Endodermal cell (in vitro differentiated cells): ENCODE measurements at places on chromosomes 13 and 19. TPM values are rescaled to one million over a fixed set of nuclear protein-coding genes. Genes with fewer than 3 reads are reported as not detected.

GRCh38 chr19:43610493-43610892 lies 1.4 kb upstream of the SRRM5 start:
- no peak overlapping the region for H3K4me3 ChIP-seq
- no peak overlapping the region for H3K27ac ChIP-seq
- H3K36me3 ChIP-seq, result peaks cover 54% of the 10 kb centered on the region
- no peaks in the 10 kb centered on the region for H3K4me1 ChIP-seq
- peak; percentile 76 for DNase-seq
- H3K27me3 ChIP-seq, result no peaks in the 10 kb centered on the region

The HCN2 gene
- total RNA-seq, result 0.15 to 0.61 TPM (median 0.27 TPM) in 3 replicates

- no peaks in the 10 kb centered on the region for H3K36me3 ChIP-seq
- H3K4me1 ChIP-seq, result no peaks in the 10 kb centered on the region
- no peak overlapping the region for H3K4me3 ChIP-seq
- DNase-seq, result no peak
Observed at GRCh38 chr13:85287528-85287927, 511.7 kb downstream of the SLITRK6 start.

The ZNF486 gene
- 27.6 and 27.8 TPM in 2 replicates for total RNA-seq

- H3K36me3 ChIP-seq, result no peaks in the 10 kb centered on the region
- H3K27me3 ChIP-seq, result no peaks in the 10 kb centered on the region
- no peak overlapping the region for H3K27ac ChIP-seq
- no peak overlapping the region for H3K4me3 ChIP-seq
Observed at GRCh38 chr13:102273111-102273510, 128.7 kb downstream of the FGF14 start.

The ZNF234 gene
- 6.5 to 10.8 TPM (median 10.2 TPM) in 3 replicates for total RNA-seq

- no peak overlapping the region for H3K4me3 ChIP-seq
- no peaks in the 10 kb centered on the region for H3K36me3 ChIP-seq
Observed at GRCh38 chr19:5837761-5838352, 1.6 kb downstream of the FUT6 start.

- no peak overlapping the region for H3K27ac ChIP-seq
- H3K4me3 ChIP-seq, result peak overlapping the region; percentile 22
- peaks cover 10% of the 10 kb centered on the region for H3K4me1 ChIP-seq
- peak; percentile 83 for DNase-seq
- no peaks in the 10 kb centered on the region for H3K36me3 ChIP-seq
Observed at GRCh38 chr13:25910991-25911419, 140.8 kb downstream of the SHISA2 start.

GRCh38 chr13:48549658-48550057 lies 16.8 kb upstream of the RCBTB2 start:
- H3K4me3 ChIP-seq, result no peak overlapping the region
- H3K36me3 ChIP-seq, result no peaks in the 10 kb centered on the region
- H3K4me1 ChIP-seq, result no peaks in the 10 kb centered on the region
- no peak for DNase-seq

- no peak overlapping the region for H3K4me3 ChIP-seq
- no peaks in the 10 kb centered on the region for H3K36me3 ChIP-seq
- H3K27me3 ChIP-seq, result no peaks in the 10 kb centered on the region
- no peak overlapping the region for H3K27ac ChIP-seq
Observed at GRCh38 chr13:23288564-23288963, 107.8 kb downstream of the SGCG start.

DNA sequence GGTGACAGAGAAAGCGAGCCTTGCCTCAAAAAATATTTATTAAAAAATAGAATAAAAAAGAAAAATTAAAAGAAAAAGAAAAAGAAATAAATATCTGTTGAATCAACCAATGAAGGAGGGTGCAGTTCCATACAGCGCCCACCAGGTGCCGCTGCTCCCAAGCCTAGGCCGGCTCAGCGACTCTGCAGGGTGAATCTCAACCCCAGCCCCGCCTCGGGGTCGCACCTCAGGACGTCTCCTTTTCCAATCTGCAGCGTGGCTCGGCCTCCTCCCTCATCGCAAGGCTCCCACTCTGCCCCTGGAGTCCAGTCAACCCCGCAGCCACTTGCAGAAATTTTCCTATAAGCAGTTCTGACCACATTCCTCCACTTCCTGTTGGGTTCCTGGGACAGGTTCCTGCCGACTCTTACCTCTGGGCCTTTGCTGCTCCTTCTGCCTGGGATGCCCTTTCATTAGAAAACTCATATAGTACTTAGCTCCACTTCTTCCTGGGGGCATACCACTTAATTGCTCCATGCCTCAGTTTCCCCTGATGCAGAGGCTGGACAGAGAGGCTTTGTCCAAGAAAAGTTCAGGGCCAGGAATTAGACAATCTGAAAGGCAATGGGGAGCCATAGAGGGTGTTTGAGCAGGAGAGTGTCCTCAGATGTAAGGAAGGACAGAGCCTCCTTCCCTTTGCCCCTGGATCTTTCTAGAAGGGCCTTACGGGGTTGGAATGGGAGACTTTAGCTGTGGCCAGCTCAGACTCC lies 24.3 kb downstream of the NFILZ start:
- H3K36me3 ChIP-seq, result no peaks in the 10 kb centered on the region
- no peaks in the 10 kb centered on the region for H3K4me1 ChIP-seq
- H3K27ac ChIP-seq, result no peak overlapping the region
- H3K4me3 ChIP-seq, result no peak overlapping the region
- H3K27me3 ChIP-seq, result no peaks in the 10 kb centered on the region
- DNase-seq, result peak; percentile 90

GRCh38 chr13:113922412-113923118 lies 51.3 kb downstream of the C13orf46 start:
- no peaks in the 10 kb centered on the region for H3K36me3 ChIP-seq
- peak; percentile 33 for DNase-seq
- no peak overlapping the region for H3K4me3 ChIP-seq
- H3K4me1 ChIP-seq, result no peaks in the 10 kb centered on the region

DNA sequence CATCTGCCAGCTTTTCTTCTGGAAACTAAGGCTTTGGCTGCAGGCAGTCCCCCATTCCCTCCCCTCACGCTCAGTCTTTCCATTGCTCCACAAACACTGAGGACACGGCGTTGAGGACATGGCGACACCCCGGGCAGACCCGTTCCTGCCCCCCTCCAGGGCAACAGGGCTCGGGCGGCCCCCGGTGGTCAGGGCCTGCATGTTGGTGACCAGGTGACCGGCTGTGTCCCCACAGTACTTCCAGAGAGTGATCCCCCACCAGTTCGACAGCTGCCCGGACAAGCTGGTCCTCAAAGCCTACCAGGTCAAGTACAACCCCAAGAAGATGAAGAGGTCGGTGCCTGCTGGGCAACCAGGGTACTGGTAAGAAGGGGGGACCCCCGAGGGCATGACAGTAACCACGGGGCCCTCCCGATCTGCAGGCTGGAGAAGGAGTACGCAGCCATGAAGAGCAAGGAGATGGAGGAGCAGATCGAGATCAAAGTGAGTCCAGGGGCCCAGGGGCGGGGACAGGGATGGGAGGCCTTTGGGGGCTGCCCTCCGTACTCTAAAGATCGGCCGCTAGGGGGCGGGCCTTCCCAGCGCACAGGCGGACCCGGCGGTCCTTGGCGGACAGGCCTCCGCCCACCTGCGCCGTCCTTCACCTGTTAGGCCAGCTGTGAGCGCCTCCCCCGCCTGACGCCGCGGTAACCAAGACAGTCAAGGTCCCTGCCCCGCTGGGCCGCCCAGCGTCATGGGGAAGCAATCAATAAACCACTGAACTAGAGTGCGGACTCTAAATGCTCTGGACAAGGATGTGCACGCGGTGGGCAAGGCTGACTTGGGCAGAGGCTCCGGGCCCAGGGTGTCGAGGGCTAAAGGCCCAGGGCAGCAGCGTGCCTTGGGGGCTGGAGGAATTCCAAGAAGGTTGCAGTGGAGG lies 21.1 kb downstream of the PRR36 start:
- H3K36me3 ChIP-seq, result no peaks in the 10 kb centered on the region
- DNase-seq, result peak; percentile 97
- H3K27ac ChIP-seq, result no peak overlapping the region
- H3K4me1 ChIP-seq, result peaks cover 3% of the 10 kb centered on the region
- H3K27me3 ChIP-seq, result peaks cover 12% of the 10 kb centered on the region

GRCh38 chr19:13804830-13805683 lies 9.8 kb downstream of the ZSWIM4 start:
- H3K4me1 ChIP-seq, result no peaks in the 10 kb centered on the region
- no peaks in the 10 kb centered on the region for H3K27me3 ChIP-seq
- no peak overlapping the region for H3K4me3 ChIP-seq
- H3K27ac ChIP-seq, result no peak overlapping the region
- H3K36me3 ChIP-seq, result peaks cover 40% of the 10 kb centered on the region

The CHST8 gene
- total RNA-seq, result 1.6 to 2.5 TPM (median 2.3 TPM) in 3 replicates

DNA sequence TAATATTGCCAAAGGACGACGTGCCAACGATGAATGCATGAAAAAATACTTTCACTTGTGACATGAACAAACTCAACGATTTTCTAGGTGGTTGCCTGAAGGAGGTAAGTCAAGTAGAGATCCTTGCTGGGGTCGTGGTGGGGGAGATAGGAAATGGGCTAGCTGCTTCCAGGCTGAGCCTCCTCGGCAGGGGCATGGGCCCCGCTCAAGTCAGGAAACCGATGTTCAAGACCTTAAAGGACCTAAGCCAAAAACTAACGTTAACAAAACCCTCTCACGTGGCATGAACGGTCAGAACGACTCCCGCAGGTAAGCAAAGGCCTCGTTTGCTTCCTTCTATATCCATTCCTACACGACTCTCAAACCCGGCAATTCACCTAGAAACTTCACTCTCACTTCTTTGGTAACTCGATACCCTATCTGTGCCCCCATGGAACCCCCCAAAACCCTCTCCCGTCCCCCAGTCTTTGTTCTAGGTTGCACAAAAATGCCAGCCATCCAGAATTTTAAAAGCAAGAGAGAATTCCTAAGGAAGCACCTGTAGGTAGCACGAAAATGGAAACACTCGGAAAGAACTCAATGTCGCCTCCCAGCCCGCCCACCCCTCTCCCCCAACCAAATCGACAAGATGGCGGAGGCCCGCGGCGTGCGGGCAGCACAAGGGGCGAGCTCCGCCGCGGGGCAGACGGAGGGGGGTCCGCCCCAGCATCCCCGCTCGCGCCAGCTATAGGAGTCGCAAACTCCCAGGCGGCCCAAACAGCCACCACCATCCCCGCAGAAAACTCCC lies 13.6 kb downstream of the ACP4 start:
- peaks cover 35% of the 10 kb centered on the region for H3K36me3 ChIP-seq
- peaks cover 7% of the 10 kb centered on the region for H3K27me3 ChIP-seq
- peak overlapping the region; percentile 100 for H3K27ac ChIP-seq
- DNase-seq, result no peak
- peak overlapping the region; percentile 100 for H3K4me3 ChIP-seq

GRCh38 chr19:45613926-45614725 lies 12.1 kb upstream of the GPR4 start:
- peaks cover 37% of the 10 kb centered on the region for H3K36me3 ChIP-seq
- no peaks in the 10 kb centered on the region for H3K4me1 ChIP-seq
- H3K27me3 ChIP-seq, result no peaks in the 10 kb centered on the region
- DNase-seq, result no peak

The IGFL3 gene
- total RNA-seq, result 1.6 to 4.4 TPM (median 2.1 TPM) in 3 replicates

The SIX5 gene
- 31.5 to 41.6 TPM (median 40.6 TPM) in 3 replicates for total RNA-seq

DNA sequence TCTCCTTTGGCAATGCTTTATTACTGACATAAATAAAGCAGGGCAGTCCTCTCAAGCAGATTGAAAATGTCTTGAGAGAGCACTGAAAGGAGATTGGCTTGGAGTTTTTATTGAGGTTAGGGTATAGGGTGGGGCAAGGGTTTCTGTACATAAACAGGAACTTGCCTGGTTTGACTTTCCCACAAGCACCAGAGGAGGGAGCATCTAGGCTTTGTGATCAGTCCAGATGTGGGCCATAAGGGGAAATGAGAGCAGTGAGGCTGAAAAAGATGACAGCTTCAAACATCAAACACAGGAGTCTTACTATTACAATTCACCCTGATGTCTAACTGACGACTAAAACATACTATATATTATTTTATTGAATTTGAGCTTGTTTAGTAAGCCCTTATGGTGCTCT lies 260.9 kb downstream of the MTUS2 start:
- H3K27ac ChIP-seq, result no peak overlapping the region
- H3K36me3 ChIP-seq, result no peaks in the 10 kb centered on the region
- H3K4me3 ChIP-seq, result no peak overlapping the region

DNA sequence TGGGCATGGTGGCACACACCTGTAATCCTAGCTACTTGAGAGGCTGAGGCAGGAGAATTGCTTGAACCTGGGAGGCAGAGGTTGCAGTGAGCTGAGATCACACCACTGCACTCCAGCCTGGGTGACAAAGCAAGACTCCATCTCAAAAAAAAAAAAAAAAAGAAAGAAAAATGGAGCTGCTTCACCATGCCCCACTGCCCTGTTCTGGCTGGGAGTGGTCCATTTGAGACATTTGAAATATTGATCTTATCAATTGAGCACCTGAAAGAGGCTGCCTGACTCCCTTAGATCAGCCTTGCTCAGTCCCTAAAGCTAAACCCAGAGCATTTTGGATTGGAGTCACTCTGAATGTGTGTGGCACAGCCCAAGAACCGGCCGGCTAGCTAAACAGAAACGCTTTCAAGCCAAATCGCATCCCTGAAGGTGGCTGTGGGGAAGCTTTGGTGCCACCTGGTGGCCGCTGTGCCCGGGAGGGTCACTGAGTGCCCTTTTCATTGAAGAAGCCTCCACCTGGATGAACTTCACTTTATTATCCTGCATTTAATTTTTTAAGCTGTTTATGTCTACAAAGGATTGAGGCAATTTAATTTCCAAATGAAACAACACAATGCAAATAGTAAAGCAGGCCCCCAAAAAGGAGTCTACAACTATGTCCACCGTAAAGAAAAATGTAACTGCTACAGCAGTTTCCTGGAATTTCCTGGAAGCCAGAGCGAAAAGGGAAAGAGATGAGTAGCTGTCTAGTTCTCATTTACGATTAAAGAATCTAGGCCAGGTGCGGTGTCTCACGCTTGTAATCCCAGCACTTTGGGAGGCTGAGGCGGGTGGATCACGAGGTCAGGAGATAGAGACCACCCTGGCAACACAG lies 53.1 kb upstream of the SERPINE3 start:
- DNase-seq, result peak; percentile 96
- peaks cover 9% of the 10 kb centered on the region for H3K4me1 ChIP-seq
- no peaks in the 10 kb centered on the region for H3K27me3 ChIP-seq
- no peak overlapping the region for H3K4me3 ChIP-seq
- H3K27ac ChIP-seq, result no peak overlapping the region

DNA sequence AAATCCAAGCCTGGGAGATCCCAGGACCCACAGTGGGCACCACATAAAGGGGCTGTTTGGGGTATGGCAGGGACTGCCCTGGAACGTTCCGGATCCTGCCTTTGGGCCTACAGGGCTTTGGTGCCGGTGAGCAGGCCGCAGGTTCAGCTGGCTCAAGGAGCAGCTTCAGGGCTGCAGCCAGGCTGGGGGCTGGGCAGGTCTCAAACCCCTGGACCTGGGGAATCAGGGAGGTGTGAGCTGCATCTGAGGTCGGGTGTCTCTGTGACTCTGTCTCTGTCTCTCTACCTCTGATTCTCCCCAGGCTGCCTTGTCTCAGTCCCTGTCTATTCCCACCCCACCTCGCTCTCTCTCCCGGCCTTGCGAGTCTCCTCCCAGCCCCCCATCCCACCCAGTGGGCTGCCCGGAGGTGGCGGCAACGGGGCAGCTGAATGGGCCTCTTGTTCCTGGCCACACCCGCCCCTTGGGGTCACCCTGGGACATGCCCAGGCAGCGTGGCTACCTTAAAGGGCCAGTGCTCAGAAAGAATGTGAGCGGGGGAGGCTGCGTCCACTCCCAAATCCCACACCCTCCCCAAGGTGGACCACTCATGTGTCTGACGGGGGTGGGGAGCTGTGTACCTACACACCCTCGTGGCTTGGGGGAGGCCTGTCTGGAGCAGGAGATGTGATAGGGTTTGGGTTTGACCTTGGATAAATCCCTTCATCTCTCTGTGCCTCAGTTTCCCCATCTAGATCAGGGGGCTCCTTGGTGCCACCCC lies 31.1 kb downstream of the NFIC start:
- H3K27me3 ChIP-seq, result no peaks in the 10 kb centered on the region
- H3K27ac ChIP-seq, result no peak overlapping the region
- peak; percentile 66 for DNase-seq
- H3K4me1 ChIP-seq, result no peaks in the 10 kb centered on the region
- H3K4me3 ChIP-seq, result no peak overlapping the region

- peak within 1 kb of the TSS; percentile 76 for H3K4me3 ChIP-seq
- no peaks in the 10 kb centered on the region for H3K36me3 ChIP-seq
- peaks cover 83% of the 10 kb centered on the region for H3K27me3 ChIP-seq
- peak; percentile 87 for DNase-seq
Observed at GRCh38 chr13:76886292-76887075, at the start of gene KCTD12. TSS of gene KCTD12 (minus strand) at chr13:76886405. CDS start at chr13:76886148, 257 bp downstream.
